ENCODE measurements at places on chromosomes 5 and 9.

GRCh38 chr5:9604416-9604815, 25.7 kb downstream of the TAS2R1 start:
- DNase-seq = no peak

DNA sequence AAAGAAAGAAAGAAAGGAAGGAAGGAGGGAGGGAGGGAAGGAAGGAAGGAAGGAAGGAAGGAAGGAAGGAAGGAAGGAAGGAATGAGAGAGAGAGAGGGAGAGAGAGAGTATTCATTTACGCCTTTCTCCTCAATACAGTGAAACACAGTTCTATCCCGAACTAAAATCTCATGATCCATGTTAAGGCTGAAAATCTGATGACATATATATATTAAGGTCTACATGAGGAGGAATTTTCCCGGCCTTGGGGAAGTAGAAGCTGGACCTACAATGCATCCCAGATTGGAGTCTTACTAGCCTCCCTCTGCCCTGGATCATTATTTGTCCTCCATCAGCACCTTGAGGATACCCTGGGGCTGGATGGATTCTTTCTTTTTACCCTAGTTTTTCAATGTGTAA, 95.1 kb upstream of the DAPK1 start:
- DNase-seq = no peak

- DNase-seq = no peak
These were observed 14.0 kb downstream of the BOD1 start for GRCh38 chr5:173602423-173602822.

DNA sequence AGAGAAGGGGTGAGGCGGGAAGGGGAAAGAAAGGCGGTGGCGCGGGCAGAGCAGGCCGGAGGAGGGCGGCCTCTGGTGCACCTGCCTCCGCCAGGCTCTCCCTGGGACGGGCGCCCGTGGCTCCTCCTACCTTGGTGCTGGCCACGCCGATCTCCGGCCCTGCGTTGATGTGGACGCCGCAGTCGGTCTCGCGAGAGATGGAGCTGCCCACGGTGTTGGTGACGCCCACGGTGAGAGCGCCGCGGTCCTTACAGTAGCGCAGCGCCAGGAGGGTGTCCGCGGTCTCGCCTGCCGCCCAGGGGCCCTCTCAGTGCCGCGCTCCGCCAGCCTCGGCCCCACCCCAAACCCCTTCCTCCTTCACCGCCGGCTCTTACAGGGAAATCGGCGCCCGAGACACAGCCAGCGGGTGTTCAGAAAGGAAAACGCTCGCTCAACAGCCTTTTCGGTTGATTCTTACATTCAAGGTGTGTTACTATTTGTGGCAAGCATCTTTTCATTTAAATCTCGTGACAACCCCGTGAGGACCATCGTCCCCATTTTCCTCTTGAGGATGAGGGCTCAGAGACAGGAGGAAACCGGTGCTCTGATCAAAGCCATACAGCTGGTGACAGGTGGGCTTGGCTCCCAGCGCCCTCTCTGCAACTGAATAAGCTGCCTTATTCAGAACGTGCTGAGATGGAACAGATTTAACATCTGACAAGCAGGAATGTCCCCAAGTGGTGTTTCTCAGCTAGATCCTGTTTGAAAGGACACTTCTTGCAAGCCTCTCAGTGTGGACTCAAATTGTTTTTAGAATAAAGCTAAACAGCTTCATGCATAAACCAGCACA, 22.0 kb upstream of the MAPK9 start:
- peak; percentile 87 for DNase-seq

GRCh38 chr5:124524552-124525232, 221.7 kb downstream of the ZNF608 start:
- no peak for DNase-seq

DNA sequence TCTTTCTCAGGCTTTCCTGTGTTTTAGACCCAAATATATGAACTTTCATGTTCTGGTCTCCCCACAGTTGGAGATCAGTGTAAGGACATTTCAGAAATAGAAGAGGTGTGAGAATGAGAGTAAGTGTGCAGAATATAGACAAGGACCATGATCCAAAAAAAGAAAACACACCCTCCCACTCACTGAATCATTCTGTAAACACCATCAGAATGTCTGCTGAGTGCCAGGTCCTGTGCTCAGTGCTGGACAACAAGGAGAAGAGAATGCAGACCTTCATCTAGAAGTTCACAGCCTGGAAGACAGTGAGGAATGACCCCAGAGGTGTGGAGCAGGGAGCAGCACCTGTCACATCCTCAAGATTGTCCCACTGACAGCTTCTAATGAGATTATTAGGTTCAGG, 19.1 kb upstream of the SH3RF2 start:
- DNase-seq = no peak

GRCh38 chr5:149397530-149397929, 18.4 kb upstream of the IL17B start:
- DNase-seq = no peak

DNA sequence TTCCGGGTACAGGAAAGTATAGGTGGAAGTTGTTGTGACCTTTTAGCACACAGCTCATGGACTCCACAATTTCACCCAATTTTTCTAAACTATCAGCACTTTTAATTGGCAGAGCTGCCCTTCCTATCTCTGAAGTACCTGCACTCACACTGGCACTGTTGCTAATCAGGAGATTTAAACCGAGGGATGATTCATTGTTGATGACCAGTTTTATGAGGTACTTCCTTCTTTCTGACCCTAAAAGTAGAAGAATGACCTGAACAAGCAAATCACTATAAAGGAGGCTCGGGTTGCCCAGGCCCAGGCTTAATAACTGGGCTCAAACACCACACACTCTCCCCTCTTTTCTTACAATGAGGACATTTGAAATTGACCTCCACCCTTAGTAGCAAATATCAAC, 105.9 kb downstream of the KCNN2 start:
- no peak for DNase-seq

DNA sequence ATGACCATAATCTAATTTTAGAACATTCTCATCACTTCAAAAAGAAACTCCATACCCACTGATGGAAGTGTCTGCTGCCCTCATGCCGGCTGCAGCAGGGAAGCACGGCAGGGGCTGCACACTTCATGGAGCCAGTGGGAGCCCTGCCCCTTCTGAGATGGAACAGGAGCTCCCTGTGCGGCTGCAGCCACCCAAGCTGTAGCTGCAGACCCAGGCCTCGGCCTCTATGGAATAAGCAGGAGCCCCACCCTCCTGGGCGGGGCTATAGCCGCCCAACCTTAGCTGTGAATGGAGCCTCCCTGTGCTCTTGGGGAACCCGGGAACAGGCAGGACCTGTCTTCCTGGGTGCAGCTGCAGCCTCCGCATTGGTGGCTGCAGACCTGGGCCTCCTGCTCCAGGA, 128.5 kb downstream of the NUDT12 start:
- DNase-seq = no peak

DNA sequence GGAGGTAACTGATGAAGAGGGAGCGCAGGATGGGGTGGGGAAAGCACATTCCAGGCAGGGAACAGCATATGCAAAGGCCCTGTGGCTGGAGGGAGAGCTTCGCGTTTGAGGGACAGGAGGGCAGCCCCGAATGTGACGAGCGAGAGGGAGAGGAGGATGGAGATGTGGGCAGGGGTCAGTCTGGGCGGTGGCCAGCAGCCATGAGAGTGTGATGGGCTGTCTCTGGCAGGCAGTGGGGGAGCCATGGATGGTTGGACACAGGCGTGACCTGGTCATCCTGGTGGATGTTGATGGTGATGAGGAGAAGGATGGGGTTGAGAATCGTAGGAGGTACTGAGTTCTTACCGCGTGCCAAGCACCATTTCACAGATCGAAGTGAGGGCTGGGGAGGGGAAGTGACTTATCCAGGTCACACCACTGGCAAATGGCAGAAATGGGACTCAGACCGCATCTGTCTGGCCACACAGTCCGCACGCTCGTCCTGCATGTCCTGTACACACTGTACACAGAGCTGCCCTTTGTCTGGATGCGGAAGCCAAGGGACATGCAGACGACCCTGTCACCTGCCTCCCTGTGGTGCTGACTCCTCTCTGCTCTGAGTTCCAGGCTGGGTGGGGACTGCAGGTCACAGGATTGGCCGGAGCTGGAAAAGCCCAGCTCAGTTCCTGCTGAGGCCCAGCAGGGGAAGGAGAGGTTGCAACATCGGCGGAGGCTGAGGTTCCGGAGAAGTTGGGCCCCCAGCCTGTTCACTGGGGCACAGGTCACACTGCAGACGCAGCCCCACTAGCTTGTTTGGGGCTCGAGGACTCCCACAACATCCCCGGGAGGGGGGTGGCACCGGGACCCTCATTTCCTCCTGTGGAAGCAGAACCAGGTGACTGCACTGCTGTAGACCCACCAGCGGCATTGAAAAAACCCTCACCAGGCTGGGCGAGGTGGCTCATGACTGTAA, 165.6 kb upstream of the IER5L start:
- DNase-seq = no peak

DNA sequence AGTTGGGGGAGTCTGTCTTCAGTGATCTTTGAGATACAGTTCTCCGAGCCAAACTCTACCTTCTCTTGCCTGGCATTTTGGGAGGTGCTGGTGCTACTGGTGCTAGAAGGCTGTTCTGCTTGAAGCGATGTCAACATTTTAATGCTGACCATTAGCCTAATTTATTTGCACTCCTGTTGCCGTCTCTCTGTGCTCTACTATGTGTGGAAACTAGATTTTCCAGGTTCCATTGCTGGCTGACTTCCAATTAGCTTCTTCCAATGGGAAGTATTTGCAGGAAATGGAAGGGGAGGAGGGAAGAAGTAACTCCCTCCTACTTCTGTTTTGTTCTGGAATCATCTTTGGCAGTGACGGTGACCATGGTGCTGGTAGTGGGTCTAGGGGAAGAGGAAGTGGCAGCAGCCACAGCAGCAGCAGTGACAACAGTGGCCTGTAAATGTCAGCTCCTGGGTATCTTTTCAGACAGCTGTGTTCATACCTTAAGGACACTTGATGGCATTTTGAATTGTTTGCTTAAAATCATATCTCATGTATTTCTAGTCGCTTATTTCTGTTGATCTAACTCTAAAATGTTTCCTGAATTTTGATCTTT, 7.9 kb downstream of the TXNDC8 start:
- DNase-seq = no peak

DNA sequence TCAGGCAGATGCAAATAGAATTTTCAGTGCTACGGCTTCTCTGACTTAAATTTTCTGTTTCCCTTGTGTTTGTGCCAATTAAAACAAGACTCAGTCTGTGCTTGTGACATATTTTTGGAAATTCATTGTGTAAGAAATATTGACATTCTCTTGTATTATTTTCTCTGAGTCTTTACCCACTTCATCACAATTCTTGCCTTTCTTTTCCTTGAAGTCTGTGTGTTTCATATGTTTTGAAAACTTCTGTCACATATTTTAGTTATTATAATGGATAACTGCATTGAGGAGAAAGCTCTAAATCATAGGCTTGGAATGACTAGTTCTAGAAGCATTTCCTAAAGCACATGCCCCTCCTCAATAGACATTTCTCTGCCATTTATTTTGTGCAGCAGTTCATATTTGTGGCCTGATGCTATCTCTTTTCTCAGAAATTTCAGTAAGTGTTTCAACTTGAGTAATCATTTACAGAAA, 206.6 kb downstream of the PALM2AKAP2 start:
- DNase-seq = no peak

DNA sequence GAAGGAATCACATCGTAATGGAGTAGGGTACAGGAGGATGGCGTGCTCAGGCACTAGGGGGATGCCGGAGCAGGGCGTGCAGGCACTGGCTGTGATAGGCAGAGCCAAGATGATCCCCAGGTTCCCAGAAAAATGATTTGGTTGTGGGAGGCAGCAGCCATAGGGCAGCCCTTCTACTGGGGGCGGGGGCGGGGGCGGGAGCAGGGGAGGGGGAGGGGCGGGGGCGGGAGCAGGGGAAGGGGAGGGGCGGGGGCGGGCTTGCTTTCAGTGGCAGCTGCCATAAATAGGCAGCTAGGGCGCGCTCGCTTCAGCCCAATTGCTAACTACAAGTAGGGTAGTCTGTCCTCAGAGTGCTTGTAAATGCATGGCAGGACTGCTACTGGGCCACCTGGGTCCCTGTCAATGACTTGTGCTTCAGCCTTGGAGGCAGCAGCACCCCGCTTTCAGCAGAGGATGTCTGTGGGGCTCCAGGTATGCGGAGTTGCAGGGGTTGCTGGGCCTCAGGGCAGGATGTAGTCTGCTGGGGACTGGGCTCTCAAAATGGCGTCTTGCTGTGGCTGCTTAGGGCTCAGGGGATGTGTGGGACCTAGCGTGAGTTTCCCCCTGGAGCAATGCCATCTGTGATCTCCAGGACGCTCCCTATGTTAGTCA, 354.3 kb downstream of the RAB3C start:
- no peak for DNase-seq

DNA sequence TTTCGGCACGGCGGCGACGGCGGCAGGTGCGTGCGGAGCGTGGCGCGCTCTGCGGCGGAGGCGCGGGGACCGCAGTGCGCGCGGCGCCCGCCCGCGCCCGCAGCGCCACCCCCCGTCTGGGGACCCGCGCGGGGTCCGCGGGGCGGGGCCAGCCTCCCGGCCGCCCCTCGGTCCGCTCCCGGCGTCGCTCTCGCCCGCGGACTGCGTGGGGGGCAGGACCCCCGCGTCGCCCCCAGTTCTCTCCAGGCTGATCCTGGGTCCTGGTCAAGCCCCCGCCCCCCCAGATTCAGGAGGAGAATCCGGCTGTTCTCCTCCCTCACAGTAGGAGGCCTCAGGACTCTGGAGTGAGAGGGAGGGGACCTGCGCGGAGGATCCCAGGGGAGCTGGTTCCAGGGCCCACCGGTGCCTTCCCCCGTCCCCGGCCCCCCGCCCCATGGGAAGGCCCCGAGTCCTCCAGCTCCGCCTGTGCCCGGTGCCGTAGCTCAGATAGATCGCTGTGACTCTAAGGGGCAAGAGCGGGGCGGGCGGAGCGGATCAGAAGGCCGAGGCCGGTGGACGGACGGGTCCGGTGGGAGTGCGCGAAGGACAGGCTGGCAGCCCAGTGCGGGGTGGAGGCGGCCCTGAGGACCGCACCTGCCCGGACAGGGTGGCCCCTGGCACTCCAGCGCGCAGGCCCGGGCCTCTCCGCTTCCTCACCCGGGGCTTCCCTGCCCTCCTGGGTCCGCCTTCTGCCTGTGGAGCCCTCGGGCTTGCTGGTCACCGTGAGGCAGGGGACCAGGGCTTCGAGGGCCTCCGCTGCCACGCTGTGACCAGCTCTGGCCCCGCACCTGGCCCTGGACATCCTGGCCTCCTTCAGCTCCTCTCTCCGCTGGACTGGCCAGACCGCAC, at the start of gene RNF208:
Gene RNF208, minus strand, starts transcription at position 51 of the 888 bp plus-strand sequence. CDS start 1,028 bp downstream, outside the sequence.
- DNase-seq = peak; percentile 23

GRCh38 chr5:32589416-32589815, 4.1 kb downstream of the SUB1 start:
- DNase-seq = no peak

GRCh38 chr9:77712533-77713130, 64.5 kb upstream of the GNA14 start:
- DNase-seq = no peak

GRCh38 chr5:56095579-56096102, 100.9 kb upstream of the IL6ST start:
- DNase-seq = no peak

GRCh38 chr9:343773-344172, 129.1 kb downstream of the DOCK8 start:
- DNase-seq = no peak
